Endodermal cell (in vitro differentiated cells): ENCODE measurements at places on chromosomes 3 and 15.

GRCh38 chr3:182795389-182795782 is 2.1 kb downstream of the ATP11B start:
- DNase-seq = no peak

- DNase-seq = no peak
These were observed 271.8 kb downstream of the KCNH8 start for GRCh38 chr3:19420159-19420558.

- peak; percentile 10 for DNase-seq
These were observed 34.3 kb upstream of the SLC25A26 start for GRCh38 chr3:66186545-66186944.

- no peak for DNase-seq
These were observed 31.2 kb downstream of the LINS1 start for GRCh38 chr15:100570735-100571313.

- DNase-seq = peak; percentile 69
These were observed 758 bp upstream of the SNX33 start for GRCh38 chr15:75646944-75647364.

- DNase-seq = no peak
These were observed 75.8 kb upstream of the SYN2 start for GRCh38 chr3:11928381-11928780.

GRCh38 chr3:98003306-98003969 is 31.2 kb upstream of the RIOX2 start:
- DNase-seq = no peak
